Stimulated activated CD4-positive, alpha-beta T cell treated with anti-CD3 and anti-CD28 coated beads, Interleukin-1b, Interleukin-23, amount 100 ng/mL, for 1 hour (primary cell): ENCODE measurements at places on chromosomes 4 and X.

DNA sequence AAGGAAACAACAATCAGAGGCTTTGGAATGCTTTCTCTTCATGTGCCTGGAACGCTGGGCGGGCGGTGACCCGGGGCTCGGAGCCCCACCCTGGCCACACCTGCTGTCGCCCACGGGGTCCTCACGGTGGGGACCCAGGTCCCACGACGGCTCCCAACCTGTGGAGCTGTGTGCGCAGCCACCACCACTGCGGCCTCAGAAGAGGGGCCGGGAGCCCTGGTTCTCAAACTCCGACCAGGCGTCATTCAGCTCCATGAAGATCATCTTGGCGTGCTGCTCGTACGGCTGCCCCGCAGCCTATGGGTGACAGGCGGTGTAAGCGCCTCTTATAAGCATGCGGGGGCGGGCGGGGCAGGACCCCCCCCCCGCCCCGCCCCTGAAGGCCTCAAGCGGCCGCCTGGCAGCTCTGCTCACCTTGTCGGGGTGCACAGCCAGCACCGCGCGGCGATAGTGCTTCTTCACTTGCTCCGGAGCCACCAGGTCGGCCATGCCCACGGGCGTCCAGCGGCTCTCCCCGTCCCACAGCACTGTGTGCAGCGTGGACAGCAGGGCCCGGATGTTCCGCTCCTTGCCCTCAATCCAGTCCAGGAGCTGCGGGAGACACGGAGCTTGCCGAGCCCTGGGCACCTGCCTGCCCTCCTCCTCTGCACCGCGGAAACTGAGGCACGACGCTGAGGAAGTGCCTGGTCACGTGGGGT lies 23.7 kb upstream of the CPLX1 start:
- no peak for DNase-seq

GRCh38 chrX:152893980-152894610 lies 3.8 kb upstream of the ZNF185 start:
- DNase-seq: no peak

- DNase-seq: no peak
These were observed 105.7 kb upstream of the CXorf66 start for GRCh38 chrX:140071037-140071436.

DNA sequence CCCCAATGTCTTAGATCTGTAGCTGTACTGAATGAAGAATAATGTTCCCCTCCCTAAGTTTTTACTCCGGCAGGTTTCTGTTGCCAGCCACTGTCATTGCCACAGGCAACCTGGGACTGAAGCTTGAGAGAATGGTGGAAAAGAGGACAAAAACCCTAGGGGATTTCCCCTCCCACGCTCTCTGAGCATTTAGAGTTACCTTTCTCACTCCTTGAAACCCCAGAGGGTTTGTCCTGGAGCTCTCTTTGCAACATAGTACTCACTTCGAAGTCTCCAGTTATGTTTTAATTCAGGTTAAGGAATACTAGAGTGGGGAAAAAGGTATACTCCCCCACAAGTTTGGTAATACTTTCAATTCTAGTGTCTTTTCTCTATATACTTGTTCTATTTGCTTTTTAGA lies 31.5 kb downstream of the F8 start:
- DNase-seq: no peak

GRCh38 chr4:11735651-11736050 lies 307.0 kb upstream of the HS3ST1 start:
- DNase-seq: no peak

- DNase-seq: no peak
These were observed 44.7 kb downstream of the GALNT7 start for GRCh38 chr4:173213296-173213695.
